Stimulated activated CD4-positive, alpha-beta T cell treated with anti-CD3 and anti-CD28 coated beads, Interleukin-15, amount 100 ng/mL, for 1 hour (primary cell): ENCODE measurements at places on chromosomes 4 and X.

- no peak for DNase-seq
Observed at GRCh38 chr4:107993969-107994368, 4.3 kb downstream of the HADH start.

- no peak for DNase-seq
Observed at GRCh38 chr4:68735106-68735505, 64.7 kb upstream of the UGT2B15 start.

DNA sequence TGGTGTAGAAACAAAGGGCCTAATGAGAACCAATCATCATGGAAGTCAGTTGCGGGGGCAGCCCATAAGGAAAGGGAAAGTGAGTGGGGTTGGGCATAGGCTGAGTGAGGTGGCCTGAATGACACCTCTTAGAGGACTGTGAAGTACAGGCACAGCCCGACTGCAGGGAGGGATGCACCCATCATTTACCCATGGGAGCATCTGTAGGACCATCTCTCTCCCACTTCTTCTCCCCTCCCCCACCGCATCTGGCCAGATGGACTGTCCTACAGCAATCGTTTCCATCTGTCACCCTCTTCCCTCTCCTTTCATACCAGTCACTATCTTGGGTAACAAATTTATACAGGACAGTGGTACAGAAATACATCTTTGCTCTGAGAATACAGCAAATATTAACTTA is 4.2 kb downstream of the STBD1 start:
- no peak for DNase-seq

GRCh38 chr4:2256781-2257191 is 5.1 kb downstream of the MXD4 start:
- no peak for DNase-seq

DNA sequence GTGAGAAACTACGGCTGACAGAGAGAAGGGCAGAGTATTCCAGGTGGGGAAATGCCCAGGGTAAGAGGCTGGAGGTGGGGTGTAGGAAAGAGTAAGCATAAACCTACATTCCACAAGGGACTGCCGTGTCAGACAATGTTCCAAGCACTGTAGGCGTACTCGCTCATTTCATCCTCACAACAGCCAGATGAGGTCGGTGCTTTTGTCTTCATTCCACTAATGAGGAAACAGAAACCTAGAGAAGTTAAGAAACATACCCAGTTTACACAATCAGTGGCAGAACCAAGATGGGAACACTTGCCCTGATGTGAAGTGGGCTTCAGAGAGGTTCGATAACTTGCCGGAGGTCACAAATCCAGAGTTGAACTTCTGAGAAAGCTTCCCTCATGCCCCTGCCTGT is 4.6 kb downstream of the SASH3 start:
- DNase-seq = no peak

- no peak for DNase-seq
Observed at GRCh38 chr4:8167291-8167690, 8.7 kb upstream of the ABLIM2 start.

- no peak for DNase-seq
Observed at GRCh38 chr4:5707778-5708448, 446 bp downstream of the EVC2 start.

- DNase-seq = no peak
Observed at GRCh38 chr4:176622251-176622948, 170.3 kb downstream of the VEGFC start.

DNA sequence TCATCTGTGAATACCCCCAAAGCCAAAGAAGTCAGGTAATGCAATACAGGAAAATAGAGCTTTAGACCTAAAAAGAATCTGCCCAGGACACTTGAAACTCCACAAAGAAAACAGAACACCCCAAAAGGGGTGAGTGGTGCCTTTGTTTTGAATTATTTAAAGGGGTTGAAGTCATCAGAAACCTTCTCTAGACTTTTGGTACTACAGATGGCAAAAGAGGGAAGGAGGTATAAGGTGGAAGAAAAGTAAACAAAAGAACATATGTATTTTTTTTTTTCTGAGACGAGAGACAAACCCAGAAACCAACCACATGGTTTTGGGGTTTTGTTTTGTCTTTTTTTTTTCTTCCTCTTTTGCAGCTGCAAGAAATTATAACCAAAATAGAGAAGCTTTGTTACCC is 1477.8 kb downstream of the C4orf33 start:
- no peak for DNase-seq

DNA sequence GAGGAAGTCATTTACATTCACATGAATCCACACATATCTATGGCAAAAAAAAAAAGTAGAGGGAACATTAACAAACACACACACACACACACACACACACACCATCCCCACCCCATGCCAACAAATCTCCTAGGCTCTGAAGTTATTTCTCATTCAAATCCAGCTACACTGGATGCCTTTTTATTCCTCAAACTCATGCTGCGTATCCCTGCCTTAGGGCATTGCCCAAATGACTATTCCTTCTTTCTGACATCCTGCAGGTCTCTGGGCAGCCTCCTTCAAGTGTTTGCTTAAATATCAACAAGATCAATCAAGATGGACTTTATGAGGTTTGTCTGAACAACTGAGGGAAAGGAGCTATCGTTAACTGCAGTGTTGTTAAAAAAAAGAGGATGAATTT is 106.5 kb upstream of the FAM9A start:
- no peak for DNase-seq

DNA sequence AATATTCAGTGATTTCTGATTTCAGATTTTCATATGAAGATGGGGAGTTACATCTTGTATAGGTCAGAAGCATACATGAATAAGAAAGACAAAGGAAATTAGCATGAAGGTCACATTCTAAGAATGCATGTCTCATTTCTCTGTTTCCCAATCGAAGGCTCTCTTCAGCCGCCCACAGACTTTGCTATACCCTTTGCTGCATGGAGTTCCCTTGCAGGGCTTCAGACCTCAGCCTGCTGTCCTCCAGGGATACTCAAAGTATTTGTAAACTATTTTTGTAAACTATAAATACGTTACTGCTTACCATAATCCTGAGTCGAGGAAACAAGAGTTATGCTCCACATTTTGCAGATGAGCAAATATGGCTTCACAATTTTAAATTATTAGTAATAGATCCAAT is 738.4 kb downstream of the PCDH18 start:
- DNase-seq = no peak

DNA sequence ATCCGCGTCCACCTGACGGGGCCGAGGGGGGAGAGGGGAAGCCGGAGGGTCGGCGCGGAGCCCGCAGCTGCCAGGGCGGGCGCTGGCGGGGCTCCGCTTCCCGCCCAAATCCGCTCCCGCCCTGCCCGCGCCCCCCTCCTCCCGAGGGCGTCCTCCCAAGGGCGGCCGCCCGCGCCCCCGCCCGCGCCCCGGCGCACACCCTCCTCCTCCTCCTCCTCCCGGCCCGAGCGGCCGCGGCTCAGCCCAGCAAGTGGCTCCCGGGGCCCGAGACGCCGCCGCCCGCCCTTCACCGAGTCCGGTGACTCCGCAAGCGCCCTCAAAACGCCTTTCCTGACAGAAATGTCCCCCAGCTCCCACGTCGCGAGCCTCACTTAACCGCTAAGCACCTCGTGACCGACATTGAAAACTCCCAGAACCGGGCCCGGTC is 487 bp downstream of the HMGB2 start:
- DNase-seq = peak; percentile 11

DNA sequence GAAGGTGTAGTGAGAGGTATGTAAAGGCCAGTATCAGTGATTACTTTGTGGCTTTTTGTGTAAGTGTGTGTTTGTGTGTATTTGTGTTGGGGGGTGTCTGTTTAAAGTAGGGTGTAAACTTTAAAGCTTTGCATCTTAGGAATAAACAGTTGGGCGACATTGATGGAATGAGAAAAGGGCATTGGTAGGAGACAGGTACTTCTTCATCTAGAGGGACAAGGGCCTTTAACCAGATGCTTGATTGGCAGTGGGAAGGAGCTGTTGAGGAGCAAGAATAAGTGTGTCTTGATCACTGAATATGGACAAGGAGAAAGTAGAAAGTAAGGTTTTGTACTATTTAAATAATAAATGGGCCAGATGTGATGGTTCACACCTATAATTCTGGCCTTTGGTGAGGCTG is 48.8 kb downstream of the RAPGEF2 start:
- DNase-seq = no peak

DNA sequence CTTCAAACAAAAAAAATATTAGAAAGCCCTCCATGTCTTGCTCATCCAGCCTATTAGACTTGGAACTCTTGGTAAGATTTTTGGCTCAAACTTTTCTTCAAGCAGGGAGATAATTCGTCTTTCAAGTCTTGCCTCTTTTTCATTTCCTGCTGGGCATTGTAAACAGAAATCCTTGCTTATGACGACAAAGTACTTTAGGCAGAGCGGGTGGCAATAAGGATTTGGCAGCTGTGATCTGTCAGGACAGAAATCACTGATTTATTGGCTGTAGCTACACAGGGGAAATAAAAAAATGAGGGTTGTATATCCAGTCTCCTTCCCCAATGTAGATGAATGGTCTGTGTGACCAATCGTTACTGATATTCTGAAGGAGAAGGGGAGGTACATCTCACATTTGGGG is 121.6 kb downstream of the SLC4A4 start:
- no peak for DNase-seq

GRCh38 chr4:108345862-108346817 is 177.4 kb upstream of the LEF1 start:
- no peak for DNase-seq

- no peak for DNase-seq
Observed at GRCh38 chrX:125395626-125396025, 76.0 kb downstream of the TEX13C start.

GRCh38 chr4:168247603-168248002 is 70.9 kb downstream of the DDX60 start:
- DNase-seq = no peak

DNA sequence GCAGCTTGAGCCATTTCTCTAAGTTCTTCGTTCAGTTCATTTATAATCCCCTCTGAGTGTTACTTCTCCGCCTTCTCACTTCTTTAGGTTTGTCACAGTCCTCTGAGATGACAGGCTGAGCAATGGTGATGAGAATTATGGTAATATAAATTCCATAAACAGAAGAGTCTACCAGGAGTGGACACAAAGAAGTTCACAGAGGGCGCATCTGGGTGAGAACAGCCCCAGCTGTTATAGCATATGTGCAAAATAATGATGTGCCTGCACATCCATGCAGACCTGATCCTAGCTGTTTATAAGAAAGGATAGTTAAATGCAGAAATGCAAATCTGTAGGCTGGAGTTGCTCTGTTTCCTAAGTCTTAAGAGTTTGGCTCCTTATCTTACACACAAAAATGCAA is 377.5 kb downstream of the KCNIP4 start:
- DNase-seq = no peak

GRCh38 chr4:86122404-86122803 is 237.4 kb downstream of the MAPK10 start:
- no peak for DNase-seq

GRCh38 chr4:113962016-113962347 is 17.5 kb downstream of the ARSJ start:
- DNase-seq = no peak

GRCh38 chr4:4320951-4321714 is 31.1 kb downstream of the ZBTB49 start:
- DNase-seq = no peak

- no peak for DNase-seq
Observed at GRCh38 chr4:72896515-72896914, 173.0 kb downstream of the COX18 start.

DNA sequence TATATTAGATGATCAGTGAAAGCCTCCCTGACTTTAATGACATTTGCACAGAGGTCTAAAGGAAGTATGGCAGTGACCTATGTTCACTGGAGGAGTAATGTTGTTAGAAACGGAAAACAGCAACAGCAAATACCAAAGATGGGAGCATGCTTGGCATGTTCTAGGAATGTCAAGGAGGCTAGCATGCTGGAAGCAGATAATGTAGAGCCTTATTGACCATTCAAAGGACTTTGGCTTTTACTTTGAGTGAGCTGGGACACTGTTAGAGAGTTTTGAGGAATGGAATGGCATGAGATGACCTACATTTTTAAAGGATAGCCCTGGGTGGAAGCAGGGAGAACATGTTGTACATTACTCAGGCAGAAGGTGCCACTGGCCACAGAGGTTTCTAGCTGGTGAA is 6.0 kb downstream of the RPA4 start:
- DNase-seq = no peak

DNA sequence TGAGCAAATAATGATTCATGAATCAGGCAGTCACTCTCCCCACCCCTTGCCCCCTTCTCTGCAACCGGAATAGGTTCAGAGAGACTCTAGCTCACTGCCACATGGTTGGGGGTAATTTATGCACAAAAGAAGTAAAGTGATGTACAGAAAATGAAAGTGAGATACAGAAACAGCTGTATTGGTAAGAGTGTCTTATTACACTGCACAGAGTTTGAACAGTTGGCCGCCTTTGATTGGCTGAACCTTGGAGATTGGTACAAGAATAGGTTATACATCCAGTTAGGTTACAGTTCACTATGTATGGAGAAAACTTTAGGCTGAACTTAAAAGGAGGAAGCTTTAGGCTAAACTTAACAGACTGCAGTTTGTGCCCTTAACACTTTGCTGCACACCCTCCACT is 34.6 kb upstream of the DIAPH2 start:
- no peak for DNase-seq

- DNase-seq = no peak
Observed at GRCh38 chr4:15779306-15779705, 1.2 kb downstream of the CD38 start.

DNA sequence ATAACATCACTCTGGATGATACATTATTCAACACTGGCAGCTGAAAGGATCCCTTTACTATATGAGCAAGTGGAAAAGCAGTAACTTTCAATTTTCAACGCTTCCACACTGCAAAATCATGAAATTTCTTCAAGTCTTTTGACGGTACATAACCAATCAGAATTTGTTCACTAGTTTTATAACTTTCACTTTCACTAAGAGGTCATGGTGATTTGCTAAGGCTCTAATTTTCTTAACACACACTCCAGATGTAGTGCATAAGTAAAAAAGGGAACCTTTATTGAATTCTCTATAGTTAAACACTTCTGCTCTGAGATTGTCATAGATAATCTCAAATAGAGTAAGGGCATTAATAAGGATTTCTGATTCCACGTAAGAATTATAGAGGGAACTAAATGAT is 4.1 kb downstream of the ARMCX2 start:
- DNase-seq = no peak

DNA sequence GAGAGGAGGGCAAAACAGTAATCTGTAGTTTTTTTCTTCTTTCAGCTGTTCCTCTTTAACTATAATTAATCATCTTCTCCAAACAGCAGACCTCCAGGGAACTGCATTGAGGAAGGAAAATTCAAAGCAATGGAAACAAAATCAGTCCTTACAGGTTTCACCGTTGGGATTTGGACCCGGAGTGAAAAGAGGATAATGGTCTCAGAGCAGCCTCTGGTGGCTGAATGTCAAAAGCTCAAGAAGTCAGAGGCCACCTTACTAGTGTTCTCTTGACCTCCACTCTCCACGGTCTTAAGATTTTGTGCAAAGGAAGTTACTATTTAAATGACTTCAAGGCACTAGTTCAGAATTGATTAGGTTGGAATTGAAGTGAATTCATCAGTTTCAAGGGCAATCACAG is 16.0 kb upstream of the MID1 start:
- no peak for DNase-seq

GRCh38 chrX:2928191-2928582 is 952 bp downstream of the ARSD start:
- DNase-seq = no peak
